ENCODE measurements at places on chromosomes 11 and 22.
A peak's percentile ranks its signal among the peaks of the same experiment; 100 is the strongest.

DNA sequence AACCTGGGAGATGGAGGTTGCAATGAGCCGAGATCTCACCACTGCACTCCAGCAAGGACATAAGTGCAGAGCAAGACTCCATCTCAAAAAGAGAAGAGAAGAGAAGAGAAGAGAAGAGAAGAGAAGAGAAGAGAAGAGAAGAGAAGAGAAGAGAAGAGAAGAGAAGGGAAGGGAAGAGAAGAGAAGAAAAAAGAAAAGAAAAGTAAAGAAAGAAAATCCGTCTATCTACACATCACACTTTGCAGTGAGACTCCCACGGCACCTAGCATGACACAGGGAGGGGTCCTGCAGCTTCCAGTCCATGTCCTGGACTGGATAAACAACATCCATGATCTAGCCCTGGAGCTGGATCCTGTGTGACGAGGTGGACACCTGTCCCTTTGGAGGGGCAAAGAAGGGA lies 4.0 kb upstream of the PPARA start:
- no peak for DNase-seq

- peak; percentile 94 for DNase-seq
These were observed 12.5 kb downstream of the NNMT start for GRCh38 chr11:114308689-114309089.

GRCh38 chr22:31211482-31211861 lies 626 bp upstream of the LIMK2 start:
- DNase-seq = no peak

DNA sequence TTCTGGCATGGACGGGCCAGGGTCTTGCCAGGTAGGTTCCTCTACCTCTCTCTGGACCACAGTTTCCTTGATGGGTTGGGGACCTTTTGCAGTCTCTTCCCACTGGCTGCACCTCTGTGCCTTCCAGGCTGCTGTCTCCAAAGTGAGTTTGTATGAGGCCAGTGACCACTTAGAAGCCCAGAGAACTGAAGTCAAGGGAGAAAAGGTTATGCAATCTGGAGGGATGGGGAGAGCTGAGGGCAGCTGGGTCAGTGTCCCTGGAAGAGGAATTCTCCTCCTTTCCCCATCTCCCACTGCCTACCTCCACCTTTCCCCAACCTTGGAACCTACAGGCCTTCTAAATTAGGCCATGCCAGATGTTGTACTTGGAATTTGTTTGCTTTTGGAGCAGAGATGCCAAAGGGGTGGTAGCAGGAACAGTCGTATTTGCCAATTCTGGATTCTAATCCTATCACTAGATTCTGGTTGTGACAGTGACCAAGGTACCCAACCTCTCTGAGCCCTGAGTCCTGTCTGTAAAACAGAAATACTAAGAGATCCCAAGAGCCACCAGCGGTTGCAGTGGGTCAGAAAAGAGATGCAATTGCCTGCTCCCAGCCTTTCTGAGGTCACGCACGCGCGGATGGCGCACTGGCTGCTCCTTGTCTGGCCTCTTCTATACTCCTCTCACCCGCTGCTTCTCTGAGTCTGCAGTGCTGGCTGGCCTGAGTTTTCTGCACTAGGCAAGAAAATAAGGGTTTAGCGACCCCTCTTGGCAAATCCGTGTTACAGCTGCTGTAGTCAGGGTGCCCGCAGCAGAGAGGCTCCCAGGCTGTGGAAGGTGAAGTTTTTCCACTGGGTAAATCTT lies 10.7 kb upstream of the ACCSL start:
- DNase-seq = peak; percentile 87

DNA sequence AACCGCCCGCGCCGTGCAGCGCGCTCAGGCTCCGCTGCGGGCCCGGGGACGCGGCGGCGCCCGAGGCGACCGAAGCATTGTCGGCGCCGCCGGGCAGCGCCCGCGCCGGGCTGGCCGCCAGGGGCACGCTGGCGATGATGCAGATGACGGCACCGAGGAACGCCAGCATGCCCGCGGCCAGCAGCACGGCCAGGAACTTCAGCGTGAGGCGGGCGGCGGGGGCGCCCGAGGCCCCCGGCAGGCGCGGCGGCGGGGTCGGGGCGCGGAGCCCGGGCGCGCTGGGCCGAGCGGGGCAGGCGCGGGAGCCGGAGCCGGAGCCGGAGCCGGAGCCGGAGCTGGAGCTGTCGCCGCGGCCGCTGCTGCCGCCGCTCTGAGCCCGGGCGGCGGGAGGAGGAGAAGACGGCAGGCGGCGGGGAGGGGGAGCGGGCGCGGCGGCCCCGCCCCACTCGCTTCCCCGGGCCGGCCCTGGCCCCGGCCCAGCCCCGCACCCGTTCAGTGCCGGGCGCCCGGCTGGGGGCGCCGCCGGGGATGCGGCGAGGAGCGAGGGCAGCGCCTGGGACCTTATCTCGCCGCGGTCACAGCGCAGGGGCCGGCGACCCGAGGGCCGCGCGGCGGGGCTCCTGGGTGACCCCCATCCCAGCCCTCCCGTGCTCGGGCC lies at the start of gene NPTXR:
Gene NPTXR, minus strand, starts transcription at position 372 of the 658 bp plus-strand sequence.
- peak; percentile 28 for DNase-seq

DNA sequence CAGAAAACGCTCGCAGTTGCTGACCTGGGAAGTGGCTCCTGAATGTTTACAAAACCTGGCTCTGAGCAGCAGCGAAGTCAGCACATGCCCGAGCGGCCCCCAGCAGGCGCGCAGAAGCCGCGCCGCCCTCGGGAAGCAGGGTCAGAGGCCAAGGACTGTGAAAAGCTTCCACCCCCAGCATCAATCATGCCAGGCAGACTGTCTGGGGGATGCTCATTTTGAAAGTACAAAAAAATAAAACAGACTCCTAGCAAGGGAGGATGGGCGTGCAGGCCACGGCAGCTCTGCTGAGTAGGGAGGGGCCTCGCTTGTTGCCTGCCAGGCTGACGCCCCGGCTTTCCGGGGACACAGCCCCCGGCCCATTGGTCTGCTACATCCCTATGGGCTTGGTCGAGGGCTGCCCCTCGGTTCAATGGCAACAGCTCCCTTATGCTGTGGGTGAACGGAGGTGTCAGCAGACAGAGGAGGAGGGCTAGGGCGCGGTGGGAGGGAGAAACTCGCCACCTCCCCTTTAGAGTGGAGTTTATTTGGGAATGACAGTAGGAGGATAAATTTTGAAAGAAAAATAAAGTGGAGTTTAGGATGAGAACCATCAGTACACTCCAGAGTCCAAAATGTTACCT lies 37.7 kb upstream of the GNB1L start:
- DNase-seq = no peak

GRCh38 chr22:24148266-24149197 lies 32.8 kb upstream of the SUSD2 start:
- DNase-seq = peak; percentile 30

DNA sequence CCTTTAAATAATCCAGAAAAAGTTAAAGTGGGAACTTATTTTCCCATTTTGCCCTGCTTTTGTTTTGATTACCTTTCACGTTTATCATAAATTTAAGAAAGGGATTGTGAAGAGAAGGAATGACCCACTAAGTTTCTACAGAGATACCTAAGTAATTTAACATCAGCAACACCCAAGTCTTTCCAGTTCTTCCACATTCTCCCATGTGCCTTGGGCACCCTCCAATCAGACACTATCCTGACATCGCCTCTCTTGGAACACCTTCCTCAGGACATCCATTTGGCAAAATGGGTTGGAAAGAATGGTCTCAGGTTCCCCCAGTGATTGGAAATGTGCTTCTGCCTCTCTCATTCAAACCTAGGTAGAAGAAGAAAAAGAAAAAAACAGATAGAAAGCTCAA lies 6.3 kb downstream of the BBOX1 start:
- no peak for DNase-seq

DNA sequence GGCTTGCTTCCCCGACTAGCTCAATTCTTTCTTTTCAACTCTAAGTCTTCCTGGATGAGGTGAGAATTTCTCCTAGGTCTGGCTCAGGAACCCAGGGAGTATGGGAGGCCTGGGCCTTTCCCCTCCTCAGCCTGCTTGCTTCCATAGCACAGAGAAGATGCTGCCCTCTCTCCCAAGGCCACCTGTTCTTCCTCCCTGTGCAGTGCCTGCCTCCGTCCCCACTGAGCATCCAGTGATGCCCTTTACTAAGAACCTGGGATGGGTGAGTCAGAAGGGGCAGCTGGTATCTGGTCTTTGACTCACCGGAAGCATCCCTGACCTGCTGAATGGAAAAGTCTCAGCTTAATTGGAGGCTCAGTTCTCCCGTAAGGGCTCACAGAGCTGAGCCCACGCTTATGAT lies 607.9 kb downstream of the BUD13 start:
- no peak for DNase-seq

DNA sequence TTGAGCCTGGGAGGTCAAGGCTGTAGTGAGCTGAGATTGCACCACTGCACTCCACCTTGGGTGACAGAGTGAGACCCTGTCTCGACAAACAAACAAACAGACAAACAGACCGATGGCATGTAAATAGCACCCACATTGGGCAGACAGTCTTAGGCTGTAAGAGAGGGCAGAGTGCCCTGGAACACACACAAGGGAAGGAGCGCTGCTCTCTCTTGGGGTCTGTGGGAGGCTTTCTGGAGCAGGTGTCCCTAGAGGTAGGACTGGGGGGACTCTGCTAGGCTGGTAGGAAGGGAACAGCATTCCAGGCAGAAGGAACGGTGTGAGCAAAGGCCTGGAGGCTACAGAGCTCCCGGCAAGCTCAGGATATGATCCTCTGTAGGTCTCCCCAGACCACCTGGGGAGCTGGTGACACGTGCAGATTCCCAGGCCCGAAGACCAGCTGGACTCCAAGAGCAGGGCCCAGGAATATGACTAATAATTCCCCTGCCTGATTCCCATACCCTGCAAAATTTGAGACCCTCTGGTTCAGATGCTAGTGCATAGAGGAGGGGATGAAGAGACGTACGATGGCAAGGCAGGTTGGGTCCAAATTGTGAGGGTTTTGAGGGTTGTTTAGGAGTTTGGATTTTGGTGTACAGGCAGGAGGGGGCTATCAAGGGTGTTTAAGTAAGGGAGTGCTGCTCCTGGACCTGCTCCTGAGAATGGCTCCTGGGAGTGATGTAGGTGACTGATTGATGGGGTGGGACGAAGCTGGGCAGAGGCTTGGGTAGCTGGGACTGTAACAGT lies 11.6 kb downstream of the SMIM38 start:
- no peak for DNase-seq

- DNase-seq = no peak
These were observed 37.0 kb downstream of the MMP7 start for GRCh38 chr11:102493524-102493923.

DNA sequence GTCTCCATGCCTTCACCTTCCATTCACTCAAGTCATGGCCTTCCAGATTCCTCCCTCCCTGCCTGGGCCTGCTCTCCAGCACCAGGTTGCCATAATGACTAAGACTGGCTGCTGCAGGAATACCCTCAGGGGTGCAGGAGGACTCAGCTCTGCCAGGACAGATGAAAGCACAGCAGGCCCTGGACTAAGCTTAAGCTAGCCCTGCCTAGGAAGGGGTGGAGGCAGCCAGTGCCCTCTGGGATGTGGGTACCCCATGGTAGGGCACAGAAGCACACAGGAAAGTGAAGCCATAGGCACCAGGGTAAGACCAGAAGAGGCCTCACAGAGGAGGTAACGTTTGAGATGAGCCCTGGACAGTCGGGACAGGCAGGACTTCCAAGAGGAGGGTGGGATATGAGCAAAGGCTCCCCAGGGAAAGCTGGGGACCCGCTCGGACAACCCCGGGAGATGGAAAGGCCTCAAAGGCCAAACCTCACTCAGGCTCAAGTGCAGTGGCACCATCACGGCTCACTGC lies 3.0 kb upstream of the RIN1 start:
- no peak for DNase-seq

DNA sequence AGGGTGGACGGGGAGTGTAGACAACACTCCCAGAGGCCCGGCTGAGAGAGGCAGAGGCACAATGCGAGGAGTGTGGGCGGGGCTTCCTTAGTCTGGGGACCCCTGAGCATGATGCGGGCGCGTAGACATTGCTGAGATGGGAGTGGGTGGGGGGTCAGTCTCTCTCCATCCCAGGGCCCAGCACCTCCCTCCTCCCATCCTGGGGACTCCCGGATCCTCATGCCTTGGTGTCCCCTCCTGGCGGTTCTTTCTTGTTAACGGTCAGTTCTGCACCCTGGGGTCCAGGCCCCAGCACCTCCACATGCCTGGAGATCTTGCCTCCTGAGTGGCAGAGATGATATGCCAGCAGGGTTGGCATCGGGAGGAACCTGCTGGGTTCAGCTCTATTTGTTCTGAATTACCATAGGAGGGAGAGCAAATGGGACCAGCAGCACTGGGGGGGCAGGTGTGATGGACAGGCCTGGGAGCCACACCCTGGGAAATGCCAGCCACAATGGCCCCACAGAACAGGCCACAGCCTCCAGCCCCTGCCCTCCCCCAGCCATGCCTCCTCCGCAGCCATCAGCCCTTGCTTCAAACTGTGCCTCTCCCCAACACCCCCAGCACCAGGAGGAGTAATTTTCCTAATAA lies 55.7 kb downstream of the RTL6 start:
- no peak for DNase-seq

- no peak for DNase-seq
These were observed 288.3 kb upstream of the ZC3H12C start for GRCh38 chr11:109804911-109805310.

DNA sequence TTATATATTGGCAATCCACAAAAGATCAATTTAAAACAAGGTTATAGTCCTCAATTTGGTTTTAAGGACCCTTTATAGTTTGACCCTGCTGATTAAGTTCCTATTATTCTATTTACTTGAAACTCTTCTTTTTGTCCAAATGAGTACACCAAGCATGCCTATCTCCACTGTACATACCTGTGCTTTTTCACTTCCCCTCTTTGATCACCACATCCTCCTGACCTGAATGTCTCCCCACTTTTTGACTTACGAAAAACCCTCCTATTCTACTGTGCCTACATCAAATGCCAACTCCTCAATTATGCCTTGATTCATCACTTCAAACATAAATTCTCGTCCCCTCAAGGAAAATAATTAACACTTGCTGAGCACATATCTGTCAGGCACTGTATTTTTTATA lies 113.5 kb downstream of the SOX6 start:
- no peak for DNase-seq
